ENCODE measurements at places on chromosomes 2 and 18.

DNA sequence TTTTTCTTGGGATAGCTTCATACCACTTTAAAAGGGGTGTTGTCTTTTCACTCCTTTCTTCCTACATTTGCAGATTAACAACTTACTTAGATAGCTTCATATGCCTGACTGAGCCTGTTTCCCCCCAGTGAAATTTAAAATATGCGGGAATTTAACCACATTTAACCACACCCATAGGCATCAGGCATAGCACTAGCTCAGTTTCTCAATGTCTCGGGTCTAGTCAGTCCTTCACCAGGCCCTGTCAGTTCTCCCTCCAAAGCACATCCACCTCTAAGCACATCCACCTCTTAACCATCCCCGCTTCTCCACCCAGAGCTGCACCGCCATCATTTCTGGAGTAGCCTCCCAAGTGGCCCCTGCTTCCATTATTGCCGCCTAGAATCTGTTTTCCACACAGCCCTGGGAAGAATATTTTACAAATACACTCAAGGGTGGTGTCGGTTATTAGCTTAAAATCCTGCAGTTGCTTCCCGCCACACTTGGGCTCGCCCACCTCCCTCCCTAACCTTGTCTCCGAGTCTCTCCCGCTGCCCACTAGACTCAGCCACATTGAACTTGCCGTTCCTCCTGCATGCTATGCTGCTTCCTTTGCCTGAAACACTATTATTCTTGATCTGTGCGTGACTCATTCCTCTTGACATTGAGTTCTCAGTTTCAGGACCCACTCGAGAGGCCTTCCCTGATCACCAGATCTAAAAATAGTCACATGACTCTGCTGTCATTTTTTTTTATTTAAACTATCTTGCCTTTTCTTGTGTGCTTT, 68.3 kb downstream of the SPTBN1 start:
- DNase-seq: no peak

- no peak for DNase-seq
These were observed 23.1 kb upstream of the TFPI start for GRCh38 chr2:187577310-187577709.

DNA sequence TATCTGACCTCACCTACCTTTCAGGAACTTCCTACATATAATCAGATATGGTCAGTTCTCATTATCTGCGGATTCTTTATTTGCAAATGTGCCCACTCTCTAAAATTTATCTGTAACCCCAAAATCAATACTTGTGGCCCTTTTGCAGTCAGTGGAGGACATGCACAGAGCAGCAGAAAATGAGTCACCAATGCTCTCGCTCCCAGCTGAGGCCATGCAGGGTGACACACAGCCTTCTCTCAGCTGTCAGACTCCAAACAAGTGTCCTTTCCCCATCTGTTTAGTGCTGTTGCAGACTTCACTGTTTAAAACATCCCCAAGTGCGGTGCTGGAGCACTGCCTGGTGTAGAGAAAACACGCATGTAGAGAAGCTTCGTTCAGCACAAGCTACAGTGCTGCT, 171.9 kb upstream of the SALL3 start:
- DNase-seq: no peak

DNA sequence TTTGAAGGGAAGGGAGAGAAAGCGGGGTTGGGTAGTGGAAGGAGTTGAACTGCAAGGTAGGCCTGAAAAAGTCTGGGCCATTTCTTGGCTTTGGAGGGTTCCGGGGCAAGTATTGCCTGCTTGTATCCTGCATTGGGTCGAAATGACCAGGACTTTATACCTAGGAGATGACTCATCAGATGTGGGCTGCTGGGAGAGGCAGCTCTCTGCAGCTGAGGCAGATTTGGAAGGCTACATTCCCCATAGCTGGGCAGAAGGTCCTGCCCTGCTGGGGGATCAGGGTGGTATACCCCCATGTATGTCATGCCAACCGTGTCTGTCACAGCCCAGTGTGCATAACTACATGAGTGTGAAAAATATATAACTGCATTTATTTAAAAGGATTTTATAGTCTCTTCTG, 171.8 kb upstream of the SPRED2 start:
- DNase-seq: no peak

DNA sequence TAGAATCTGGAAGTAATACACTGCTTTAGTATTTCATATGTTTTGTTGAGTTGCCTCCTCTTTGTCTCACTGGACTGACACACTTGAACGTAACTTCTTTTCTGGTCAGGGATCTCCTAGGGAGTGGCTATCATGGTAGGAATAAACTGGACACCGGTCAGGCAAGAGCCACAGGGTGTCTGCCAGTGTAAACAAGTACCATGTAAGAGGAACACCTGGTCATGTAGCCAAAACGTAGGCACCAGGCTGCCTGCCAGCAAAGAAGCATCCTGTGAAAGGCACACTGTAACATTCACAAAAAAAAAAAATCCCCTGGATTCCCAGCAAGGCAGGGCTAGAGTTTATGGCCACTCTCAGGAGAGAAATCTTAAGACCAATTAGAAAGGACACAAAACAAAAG, 372.8 kb upstream of the RND3 start:
- no peak for DNase-seq

- DNase-seq: no peak
These were observed 21.4 kb downstream of the MGAT5 start for GRCh38 chr2:134275058-134275862.

DNA sequence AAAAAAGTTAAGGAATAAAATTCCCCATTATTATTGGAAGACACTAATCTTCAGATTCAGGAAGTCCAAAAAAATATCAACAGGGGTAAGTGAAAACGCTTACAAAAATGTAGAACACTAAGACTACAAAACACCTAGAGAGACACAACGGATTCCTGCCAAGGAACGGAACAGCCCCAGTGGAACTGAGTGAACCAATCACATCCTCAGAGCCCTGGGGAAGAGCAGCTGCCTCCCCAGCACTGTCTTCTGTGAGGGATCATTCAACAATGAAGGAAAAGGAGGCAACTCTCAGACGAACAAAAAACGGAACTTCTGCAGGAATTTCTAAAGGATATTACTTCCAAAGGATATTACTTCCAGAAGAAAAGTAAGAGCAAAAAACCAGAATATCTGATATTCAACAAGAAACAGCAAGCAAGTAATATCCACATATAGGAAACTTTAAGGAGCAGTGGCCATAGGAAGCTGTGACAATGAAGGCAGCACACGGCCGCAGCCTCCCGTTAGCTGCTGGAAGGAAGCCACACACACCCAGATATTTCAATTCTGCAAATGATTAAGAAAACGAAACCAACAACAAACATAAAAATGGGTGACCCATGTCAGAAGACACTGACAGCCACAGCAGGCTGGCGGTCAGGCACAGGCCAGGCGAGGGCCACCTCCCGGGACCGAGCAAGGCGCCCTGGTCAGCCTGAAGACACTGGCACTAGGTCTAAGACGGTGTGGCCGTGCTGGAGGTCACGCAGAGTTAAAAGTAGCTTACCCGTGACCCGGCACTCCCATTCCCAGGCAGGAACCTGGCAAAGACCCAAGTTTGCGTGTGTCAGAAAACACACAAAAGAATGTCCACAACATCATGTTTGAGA, 81.8 kb downstream of the HDAC4 start:
- no peak for DNase-seq

GRCh38 chr2:68250196-68250595, 2.1 kb downstream of the PPP3R1 start:
- no peak for DNase-seq

GRCh38 chr2:234823196-234823876, 128.5 kb upstream of the SH3BP4 start:
- no peak for DNase-seq
